ENCODE measurements at places on chromosomes 2 and 18.
A peak's percentile ranks its signal among the peaks of the same experiment; 100 is the strongest.

DNA sequence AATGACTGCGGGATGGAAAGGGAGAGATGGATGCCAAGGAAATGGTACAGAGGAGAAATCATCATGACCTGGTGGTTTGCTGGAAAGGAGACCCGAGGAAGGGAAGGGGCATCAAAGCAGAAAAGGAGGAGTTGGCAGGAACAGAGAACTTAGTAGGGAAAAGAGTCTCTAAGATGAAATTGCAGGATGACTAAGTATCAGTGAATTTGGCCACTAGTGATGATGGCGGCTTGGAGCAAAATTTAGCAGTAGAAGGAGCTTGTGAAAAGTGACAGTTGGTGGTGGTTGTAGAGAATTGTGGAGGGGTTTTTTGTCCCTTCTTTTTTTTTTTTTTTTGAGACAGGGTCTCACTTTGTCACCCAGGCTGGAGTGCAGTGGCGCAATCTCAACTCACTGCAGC, 10.1 kb downstream of the METAP1D start:
- DNase-seq, result no peak

DNA sequence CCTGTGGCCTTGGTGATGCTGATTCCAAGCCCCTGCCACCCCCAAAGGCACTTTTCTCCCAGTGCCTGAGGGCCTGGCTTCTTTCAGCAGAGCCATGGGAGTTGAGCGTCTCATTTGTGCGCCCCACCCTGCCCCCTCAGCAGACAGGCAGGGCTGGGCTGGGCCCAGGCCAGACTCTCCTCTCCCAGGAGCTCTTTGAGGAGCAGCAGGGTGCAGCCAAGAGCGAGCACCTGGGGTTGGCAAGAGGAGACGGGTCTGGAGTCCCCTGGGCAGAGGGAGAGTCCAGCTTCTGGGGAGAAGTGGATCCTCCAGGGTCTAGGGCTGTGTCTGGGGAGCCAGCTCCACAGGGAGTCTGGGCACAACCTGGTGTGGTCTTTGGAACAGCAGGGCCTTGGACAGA, 21.2 kb downstream of the NPPC start:
- no peak for DNase-seq

- DNase-seq, result peak; percentile 81
Measured at GRCh38 chr18:28715206-28715605, 538.3 kb upstream of the CDH2 start.

GRCh38 chr18:10353791-10354190, 100.6 kb upstream of the APCDD1 start:
- peak; percentile 52 for DNase-seq

GRCh38 chr18:49023938-49024803, 73.4 kb upstream of the SMAD7 start:
- no peak for DNase-seq

DNA sequence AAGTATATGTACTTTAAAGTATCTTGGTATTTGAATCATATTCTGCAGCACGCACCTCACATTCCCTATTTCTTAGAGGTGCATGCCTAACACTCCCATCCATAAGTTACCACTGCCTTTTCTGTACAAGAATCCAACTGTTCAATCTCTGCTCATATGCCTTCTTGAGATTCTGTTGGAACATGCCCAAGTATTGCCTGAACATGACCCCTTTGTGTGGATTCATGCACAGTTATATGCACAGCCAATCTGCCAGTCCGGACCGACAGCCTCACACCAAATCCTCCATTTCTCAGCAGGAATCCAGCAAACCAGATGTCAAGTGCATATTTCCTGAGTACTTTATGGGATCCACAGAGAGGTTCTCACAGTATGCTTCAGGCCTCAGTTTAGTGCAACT, 222.0 kb downstream of the TMEM182 start:
- DNase-seq, result no peak

- DNase-seq, result peak; percentile 63
Measured at GRCh38 chr2:229235131-229235914, 35.8 kb downstream of the PID1 start.

GRCh38 chr2:61460163-61460562, 10.7 kb downstream of the USP34 start:
- peak; percentile 83 for DNase-seq

DNA sequence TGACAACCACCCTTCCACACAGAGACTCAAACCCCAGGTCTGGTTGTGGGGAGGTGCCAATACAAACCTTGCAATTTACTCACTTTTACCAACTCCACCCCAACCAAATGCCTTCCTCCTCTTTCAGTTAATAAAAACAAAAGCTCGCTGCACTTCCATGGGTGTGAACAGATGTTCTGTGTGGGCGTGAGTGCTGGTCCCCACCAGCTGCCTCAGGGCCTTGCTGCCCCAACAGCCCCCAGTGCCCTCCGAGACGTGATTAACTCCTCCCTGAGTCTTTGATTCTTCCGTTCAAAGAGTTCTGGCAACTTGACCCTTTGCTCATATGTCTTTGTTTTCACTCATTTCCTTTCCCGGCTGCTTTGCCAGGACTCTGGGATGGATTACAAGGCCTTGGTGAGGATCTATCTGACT, 258.9 kb upstream of the CXCR4 start:
- DNase-seq, result no peak

DNA sequence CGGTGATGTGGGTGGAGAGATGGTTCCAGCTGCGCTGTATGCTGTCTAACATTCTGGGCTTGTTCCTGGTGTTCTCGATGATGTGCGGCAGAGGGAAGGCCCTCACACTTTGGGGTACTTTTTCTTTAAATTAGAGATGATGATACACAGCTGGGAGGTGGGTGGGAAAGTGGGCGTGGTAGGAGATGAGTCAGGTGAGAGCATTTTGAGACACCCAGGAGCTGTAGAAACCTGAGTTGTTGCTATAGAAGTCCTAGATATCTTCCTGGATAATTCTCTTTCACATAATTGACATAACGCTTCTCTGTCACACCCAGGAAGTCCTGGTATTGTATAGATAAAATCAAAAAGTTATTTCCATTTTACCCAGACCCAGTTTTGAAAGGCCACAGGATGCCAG, 103.8 kb upstream of the ALKAL2 start:
- no peak for DNase-seq

- DNase-seq, result no peak
Measured at GRCh38 chr2:239180526-239181073, 220.2 kb downstream of the HDAC4 start.

GRCh38 chr2:20156076-20156759, 68.7 kb downstream of the SDC1 start:
- no peak for DNase-seq

GRCh38 chr2:227052879-227053278, 111.1 kb downstream of the COL4A4 start:
- DNase-seq, result no peak

DNA sequence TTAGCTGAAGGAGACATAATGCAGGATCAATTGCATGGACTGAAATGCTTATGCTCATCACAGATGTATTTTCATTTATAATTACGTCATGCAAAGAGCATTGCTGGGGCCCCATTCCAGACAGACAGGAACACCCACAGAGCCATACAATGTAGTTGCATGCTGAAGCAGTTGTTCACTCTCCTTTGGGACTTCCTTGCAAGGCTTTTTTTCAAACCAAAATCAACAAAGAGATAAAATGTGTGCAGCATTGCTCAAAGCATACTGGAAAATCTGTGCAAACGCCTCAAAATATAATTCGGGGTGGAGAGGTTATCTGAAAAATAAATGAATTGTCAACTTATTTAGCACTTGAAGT, 463.2 kb downstream of the CDH2 start:
- peak; percentile 69 for DNase-seq

- peak; percentile 1 for DNase-seq
Measured at GRCh38 chr2:54814389-54815147, 91.1 kb downstream of the EML6 start.

GRCh38 chr2:218002143-218002844, 501 bp downstream of the TNS1 start:
- DNase-seq, result no peak

GRCh38 chr2:121254748-121255147, 30.3 kb downstream of the TFCP2L1 start:
- DNase-seq, result no peak

DNA sequence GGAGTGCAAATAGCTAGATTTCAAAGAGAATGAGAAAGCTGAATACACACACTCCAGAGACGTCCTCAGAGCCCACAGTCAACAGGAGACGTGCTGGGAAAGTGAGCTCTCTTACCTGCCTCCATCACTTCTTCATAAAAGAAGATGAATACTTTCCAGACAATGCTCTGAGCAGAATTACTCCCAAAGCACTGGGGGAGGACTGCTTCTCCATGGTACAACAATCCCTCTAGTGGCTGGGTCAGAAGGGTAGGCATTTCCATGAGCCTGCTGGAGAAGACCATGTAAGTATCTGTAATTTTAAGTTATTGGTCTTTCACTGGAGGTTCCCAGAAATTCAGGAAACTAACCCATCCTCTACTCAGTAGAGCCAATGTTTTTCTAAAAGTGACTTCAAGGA, 190.3 kb downstream of the RBM43 start:
- peak; percentile 60 for DNase-seq

DNA sequence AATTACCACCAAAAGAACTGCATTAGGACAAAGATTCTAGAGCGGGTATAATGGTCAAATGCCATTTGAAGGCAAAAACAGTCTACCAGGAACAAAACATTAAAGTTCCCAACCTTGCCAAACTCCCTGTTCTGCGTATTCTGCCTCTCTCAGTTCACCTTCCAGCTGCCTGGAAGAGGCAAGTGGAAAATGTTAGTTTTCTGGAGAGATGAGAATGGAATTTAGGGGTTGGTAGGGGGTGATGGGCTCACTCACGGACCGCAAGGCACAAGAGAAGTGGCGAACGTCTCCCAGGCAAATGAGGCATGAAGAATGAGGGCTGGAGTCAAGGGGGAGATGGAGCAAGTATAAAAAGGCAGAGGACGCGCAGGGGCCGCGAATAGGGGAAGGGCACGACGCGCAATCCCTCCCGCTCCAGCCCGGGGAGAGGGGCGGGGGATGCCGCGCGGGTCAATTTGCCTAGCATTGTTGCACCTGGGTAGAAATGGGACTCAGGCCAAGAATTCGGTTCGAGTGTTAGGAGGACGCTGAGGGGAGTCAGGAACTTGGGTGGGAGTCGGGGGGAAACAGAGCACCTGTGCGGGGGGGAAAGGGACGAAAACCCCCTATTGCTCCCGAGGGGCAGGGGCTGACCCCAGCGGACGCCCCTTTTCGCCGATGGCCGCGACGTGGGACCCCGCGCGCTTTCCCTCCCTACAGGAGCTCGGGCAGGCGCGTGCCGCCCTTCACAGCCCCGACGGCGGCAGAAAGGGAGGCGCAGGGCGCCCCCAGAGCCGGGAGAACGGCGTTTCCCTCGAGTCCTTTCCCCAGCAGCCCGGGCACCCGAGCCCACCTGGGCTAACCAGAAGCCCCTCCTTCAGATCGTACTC, 573 bp downstream of the PAIP2B start:
- DNase-seq, result no peak

DNA sequence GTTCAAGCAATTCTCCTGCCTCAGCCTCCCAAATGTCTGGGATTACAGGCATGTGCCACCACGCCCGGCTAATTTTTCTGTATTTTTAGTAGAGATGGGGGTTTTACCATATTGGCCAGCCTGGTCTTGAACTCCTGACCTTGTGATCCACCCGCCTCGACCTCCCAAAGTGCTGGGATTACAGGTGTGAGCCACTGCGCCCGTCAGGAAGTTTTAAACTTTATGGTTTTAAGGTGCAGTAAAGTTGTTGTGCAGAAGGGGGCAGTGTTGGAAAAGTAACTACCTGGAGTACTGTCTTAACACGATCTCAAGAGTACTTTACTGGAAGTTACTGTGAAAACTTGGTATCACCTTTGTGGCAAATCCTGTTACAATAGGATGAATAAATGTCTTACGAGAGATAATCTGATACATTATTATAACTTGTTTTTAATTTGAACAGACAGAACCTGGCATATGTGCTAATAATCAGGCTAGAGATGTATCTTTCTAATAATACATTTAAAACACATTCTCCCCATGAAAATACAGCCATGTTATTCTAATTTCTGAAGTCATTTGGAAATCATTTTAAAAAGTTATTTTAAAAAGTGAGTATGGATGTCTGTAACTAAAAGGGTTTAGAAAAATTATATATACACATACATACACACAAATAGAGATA, 10.8 kb downstream of the SPDYA start:
- DNase-seq, result peak; percentile 63

GRCh38 chr2:121960251-121960650, 204.8 kb downstream of the TSN start:
- DNase-seq, result no peak

GRCh38 chr2:8915941-8916340, 78.5 kb upstream of the KIDINS220 start:
- DNase-seq, result no peak

- peak; percentile 90 for DNase-seq
Measured at GRCh38 chr2:66840321-66841002, 405.5 kb downstream of the MEIS1 start.

GRCh38 chr2:51065276-51065675, 33.3 kb upstream of the NRXN1 start:
- DNase-seq, result no peak

- DNase-seq, result no peak
Measured at GRCh38 chr2:62971936-62972335, 78.7 kb upstream of the OTX1 start.

GRCh38 chr2:231394211-231395141, 1.0 kb upstream of the B3GNT7 start:
- DNase-seq, result no peak

DNA sequence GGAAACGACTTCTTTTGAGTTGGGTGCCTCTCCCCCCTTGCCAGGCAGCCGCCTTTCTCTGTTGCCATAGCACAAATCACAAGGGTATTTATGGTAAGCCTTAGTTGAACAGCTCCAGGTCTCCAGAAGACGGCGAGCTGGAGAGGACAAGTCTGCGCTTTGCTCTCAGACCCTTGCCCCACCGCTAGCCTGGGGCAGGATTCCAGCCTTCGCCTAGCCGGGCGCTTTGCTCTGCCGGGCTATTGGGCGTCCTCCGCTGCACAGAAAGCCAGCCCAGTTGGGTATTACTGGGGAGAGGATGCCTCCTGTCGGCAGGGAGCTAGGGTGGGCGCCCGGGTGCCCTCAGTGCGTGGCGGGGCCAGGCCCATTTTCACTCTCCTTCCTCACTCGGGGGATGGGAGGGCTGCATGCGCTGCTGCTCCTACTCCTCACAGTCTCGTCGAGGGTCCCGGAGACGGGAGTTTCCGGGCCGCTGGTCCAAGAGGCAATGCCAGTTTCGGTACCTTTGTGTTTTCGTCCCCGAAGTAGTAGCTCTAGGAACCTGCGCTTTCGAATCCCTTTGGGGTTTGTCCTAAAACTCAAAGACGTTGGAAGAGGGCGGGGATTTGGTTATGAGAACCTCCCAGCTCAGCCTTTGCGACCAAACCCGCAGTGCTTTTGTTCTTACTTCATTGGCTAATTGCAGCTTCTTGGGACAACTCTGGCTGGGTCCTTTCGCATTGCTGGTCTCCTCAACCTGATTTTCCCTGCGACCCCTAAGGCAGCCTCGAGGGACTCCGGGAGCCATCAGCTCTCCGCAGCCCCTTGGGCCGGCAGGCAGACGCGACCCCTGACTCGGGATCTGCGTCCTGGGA, 3.6 kb upstream of the DLX2 start:
- DNase-seq, result peak; percentile 20

DNA sequence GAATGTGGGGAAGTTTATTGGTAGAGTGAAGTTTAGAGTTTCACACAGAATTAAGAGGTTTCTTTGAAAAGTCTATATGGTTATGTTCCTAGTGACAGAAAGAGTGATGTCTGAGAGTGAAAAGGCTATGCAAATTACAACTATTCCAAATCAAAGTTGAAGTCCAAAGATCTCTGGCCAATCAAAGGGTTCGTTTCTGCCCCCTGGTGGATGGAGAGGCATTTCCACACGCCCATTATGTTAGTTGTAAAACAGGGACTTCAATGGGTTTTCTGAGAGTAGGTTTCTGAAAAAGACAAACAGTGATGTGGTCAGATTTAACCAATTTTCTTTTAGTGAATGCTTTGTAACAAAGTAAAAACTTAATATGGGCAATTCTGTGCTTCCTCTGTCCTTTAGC, 441.5 kb upstream of the POU3F3 start:
- DNase-seq, result no peak
